ENCODE measurements at places on chromosomes 6 and 20.

DNA sequence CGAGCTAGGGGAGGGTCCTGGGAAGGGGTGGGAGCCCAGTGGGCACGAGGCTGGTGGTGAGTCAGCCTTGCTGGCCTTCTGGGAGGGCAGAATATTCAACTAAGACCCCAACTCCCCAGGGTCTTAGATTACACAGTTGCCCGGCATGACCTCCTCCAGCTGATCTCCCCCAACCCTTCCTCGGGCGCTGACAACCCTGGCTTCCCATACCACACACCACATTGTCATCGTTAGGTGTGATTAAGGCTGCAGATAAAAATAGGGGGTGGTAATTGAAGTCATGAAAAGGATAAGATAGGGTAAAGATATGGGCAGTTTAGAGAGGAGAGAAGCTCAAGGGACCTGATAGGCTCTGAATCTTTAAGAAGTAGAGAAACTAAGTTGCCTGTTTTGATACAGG is 10.5 kb downstream of the CDC40 start:
- DNase-seq, result no peak

- DNase-seq, result no peak
Measured at GRCh38 chr6:43758617-43759050, 11.4 kb upstream of the VEGFA start.

GRCh38 chr6:27065183-27065582 is 182.3 kb upstream of the PRSS16 start:
- DNase-seq, result no peak

- DNase-seq, result no peak
Measured at GRCh38 chr20:33105316-33105924, 26.0 kb downstream of the BPIFB4 start.

DNA sequence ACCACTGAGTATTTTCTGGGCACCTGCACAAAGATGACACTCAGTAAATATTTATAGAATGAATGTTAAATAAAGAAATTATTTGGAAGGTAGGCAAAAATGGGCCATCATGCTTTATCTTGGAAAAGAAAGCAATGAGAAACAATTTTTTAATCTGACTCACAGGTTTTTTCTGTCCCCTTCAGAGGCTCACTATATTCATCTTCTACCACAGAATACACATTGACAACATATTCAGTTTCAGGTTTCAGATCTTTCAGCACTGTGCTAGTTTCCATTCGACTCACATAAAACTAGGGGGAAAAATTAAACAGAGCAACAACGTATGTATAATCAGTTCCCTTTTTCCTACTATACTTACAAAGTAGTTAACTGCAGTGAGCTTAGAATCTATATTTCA is 58.3 kb downstream of the COL12A1 start:
- DNase-seq, result no peak

DNA sequence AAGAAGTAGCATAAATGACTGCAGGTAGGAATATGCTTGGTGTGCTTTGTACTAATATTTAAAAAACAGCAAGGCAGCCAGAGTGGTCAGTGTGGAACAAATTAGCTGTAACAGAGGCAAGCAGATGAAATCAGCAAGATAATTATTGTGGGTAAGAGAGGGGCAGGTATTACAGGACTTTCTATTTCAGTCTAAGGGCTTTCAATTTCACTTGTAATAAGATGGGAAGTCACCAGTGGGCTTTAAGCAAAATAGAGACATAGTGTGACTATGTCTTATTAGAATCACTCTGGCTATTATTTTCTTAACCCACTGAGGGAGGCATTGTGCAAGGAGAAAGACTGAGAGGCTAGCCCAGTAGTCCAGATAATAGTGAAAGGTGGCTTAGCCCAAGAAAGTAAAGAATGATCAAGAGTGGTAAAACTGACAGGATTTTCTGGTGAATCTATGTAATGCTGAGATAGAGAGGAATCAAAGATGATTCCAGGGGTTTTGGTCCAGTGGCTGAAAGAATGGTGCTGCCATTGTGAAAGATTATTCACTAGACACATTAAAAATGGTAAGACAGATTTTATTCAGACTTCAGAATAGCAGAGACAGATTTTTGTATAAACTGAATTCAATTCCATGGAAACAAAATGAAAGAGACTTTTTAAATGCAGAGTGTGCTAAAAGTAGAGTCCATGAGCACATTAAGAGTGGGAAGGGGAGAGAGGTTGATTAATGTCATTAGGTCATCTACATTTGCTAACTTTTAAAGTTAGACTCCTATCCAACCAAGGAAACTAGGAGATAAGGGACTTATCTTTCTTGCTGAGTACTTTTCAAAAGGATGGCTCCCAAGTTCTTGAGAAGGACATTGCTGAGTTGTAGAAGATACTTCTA is 1136.0 kb downstream of the HACE1 start:
- no peak for DNase-seq

GRCh38 chr6:63525186-63525878 is 46.9 kb upstream of the LOC128125822 start:
- no peak for DNase-seq

- no peak for DNase-seq
Measured at GRCh38 chr6:114042267-114043016, 71.5 kb upstream of the HDAC2 start.
